Stimulated activated CD4-positive, alpha-beta T cell treated with anti-CD3 and anti-CD28 coated beads, Interleukin-1b, Interleukin-23, amount 100 ng/mL, for 48 hours (primary cell): ENCODE measurements at places on chromosomes 3 and 15.

DNA sequence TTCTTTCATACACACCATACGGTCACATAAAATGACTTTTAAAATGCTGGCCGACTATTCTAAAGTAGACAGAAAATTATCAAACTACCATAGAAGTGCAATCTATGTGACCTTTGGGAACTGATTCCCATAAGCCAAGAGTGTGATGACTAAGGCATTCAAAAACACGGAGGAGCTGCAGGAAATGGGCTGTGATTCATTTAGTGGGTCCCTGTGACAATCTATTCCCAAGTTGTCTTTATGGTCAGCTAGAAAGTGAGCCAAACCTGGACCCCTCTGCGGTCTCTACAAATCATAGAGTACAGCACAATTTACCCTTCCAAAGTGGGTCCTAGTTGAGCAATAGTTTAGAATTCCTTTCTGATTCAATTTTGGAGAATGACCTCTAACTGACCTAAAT is 251.5 kb upstream of the CBLB start:
- no peak for DNase-seq

- no peak for DNase-seq
Observed at GRCh38 chr3:156400062-156400461, 154.9 kb downstream of the SSR3 start.

DNA sequence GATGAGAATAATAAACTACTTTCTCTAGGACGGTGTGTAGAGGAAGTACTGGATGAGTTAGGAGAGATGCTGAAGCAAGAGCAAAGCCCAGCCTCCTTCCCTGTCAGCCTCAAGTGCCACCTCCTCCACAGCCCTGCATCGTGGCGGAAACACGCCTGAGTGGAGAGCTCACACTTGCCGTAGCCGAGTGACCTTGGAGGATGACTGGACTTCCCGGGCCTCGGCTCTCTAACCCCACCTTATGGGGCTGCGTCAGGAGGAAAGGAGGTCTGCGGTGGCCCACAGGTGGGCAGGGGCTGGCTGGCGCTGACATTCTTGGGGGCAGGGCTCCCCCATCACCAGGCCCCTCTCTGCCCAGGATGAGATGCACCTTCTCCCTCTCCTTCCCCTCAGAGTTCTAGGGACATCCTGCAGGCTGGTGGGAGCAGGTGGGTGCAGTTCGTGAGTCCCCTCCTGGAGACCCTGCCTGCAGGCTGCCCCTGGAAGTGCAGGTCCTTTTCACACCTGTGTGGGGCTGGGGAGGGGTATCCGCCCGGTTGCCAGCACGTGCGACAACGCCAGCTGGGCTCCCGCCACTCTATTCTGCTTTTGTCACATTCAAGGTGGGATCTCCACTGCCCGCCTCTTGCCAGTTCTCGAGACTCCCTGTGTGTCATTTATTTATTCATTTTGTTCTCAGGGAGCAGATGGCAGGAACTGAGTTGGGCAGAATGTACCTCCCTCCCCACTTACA is 175.2 kb downstream of the MEGF11 start:
- no peak for DNase-seq

GRCh38 chr3:148534089-148534988 is 163.4 kb upstream of the AGTR1 start:
- DNase-seq = no peak

DNA sequence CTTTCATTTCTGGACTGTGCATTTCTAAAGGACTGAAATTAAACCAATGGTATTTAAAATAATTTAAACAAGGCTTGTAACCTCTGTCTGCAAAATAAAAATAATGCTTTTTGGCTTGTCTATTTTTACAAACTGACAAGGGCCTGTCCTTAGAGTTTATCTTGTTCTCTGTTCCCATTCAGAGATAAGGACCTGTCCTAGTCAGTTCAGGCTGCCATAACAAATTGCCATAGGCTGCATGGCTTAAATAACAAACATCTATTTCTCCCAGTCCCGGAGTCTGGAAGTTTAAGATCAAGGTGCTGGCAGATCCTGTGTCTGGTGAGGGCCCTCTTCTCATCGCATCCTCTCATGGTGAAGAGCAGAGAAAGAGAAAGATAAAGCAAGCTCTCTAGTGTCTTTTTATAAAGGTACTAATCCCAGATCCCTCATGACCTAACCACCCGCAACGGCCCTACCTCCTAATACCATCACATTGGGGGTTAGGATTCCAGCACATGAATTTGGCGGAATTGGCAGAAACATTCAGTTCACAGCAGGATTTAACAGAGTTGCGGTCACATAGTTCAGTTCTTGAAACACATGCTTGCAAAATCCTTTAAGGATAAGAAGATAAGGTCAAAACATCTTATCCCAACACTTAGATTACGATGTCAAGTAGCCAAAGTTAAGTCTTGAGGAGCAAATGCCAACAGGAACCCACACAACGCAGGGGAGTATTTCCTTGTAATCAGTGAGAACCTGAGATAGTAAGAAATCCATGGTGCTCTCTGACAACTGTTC is 17.8 kb downstream of the KBTBD8 start:
- DNase-seq = no peak

DNA sequence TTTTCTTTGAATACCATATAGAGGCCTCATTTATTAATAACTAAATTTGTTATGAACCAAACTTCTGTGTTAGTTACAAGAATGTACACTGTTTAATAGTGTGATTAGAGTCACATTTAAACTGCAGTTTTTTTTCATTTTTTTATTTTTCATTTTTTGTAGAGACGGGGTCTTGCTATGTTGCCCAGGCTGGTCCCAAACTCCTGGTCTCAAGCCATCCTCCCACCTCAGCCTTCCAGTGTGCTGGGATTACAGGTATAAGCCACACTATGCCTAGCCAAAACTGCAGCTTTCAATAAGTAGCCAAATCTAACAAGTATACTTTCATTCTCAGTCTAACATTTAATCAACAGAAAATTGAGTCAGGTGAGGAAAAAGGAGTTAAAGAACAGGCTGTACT is 10.2 kb upstream of the ATP11B start:
- no peak for DNase-seq

DNA sequence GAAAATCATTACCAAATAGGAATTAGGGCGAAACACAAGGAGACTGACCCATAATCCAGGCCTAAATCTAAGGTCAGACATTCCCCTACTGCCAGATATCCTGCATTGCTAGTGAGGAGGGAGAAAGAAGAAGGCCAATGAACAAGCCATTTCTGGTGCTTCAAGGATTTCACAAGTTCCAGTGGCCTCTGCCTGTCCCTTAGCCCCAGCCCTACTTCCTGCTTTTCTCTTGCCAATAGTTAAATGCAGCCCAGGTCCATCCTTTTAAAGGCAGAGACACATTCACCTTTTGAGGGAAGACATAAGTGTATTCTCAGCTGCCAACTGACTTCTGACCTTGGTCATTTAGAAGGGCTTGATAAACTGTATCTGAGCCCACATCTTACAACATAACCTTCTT is 135.8 kb downstream of the ZNF621 start:
- no peak for DNase-seq

DNA sequence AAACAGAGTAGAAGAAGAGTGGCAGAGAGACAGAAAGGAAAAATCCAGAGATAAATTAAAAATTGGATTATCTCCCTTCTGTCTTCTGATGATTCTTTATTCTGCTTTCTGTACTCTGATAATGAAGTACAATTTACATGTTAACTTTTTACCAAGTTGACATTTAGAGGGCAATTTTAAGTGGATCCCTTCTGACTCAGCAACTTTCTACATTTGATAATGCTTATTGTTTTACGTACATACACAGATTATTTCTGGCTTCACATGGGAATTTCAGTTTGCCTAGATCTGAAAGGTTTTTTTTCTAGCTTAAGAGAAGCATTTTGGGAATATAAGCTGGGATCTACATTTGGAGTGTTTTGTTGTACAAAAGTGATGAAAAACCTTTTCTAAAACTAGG is 491.3 kb downstream of the OTOL1 start:
- no peak for DNase-seq

DNA sequence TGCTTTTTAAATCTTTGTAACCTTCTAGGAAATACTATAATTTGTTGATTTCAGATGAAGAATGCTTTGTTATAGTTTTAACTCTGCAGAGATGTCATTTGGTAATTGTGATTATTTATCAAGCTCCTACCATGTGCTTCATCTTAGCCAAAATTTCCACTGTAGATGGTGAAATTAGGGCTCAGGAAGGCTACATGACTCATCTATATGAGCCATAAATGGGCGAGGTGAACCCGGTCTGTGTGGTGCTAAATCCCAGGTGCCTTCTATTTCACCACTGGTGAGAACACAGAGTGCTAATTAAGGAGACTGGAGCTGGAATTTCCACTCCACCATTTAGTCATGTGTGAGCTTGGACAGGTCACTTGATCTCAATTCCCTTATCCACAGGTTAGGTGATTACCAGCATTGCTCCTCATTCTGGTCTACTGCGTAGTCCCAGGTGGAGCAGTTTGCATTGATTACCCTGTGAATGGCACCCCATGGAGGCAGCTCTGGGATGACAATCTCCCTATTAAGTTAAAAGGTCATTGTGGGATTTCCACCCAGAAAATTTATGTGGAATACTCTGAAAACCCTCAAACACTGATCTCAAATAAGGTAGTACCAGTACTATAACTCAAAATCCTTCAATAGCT is 2.8 kb upstream of the CCR3 start:
- no peak for DNase-seq

DNA sequence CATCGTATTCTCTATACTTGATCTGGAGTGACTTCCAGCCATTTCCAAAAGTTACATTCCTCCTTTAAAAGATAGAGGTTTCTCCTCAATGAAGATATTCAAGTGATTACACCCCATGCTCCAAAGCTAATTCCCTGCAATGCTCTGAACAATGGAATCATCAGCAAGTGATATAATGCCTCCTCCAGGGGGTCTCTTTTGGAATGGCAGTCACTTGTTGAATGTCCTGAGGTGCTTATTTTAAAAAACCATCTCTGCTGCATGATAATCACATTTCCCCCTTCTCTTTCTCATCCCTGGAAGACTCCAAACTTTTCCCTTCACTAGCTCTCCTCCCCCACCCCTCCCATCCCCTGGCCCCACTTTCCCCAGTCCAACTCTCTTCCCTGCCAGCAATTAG is 2.6 kb downstream of the LHFPL4 start:
- DNase-seq = no peak

DNA sequence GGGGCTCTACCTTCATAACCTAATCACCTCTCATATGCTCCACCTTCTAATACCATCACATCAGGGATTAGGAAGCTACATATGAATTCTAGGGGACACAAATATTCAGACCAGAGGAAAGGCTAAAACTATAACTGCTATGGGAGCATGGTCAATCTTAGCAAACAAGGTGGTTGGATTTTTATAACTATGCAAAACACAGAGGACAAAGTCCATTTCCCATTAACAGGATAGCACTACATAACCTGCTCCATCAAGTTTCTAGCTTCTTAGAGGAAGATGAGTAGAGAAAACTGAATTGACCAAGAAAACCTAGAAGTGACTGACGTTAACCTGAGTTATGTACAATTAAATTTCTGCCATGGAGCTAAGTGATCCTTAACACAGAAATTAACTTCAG is 398.6 kb downstream of the TBL1XR1 start:
- DNase-seq = no peak

DNA sequence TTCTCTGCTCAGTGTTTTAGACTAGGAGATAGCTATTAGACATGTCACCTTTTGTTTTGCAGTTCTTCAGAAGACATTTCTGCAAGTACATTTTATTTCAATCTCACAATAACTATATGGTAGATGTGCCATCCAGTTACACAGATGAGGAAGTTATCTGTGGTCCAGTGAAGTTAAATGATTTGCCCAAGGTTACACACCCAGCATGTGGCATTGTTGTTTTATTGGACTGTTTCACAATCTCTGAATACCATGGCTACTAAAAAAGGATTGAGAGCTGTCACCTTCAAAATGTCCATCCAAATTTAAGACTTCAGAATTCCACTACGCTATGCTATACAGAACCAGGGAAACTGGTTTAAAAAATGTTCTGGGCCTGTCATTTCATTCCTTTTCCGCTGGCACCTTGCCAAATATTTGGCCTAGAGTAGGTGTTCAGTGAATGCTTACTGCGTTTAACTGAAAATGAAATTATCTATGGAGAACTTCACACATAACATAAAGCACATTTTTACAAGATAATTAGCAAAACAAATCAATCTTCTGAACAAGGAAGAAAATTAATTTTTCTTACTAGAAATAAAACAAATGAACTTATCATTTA is 20.2 kb downstream of the TM6SF1 start:
- DNase-seq = no peak

DNA sequence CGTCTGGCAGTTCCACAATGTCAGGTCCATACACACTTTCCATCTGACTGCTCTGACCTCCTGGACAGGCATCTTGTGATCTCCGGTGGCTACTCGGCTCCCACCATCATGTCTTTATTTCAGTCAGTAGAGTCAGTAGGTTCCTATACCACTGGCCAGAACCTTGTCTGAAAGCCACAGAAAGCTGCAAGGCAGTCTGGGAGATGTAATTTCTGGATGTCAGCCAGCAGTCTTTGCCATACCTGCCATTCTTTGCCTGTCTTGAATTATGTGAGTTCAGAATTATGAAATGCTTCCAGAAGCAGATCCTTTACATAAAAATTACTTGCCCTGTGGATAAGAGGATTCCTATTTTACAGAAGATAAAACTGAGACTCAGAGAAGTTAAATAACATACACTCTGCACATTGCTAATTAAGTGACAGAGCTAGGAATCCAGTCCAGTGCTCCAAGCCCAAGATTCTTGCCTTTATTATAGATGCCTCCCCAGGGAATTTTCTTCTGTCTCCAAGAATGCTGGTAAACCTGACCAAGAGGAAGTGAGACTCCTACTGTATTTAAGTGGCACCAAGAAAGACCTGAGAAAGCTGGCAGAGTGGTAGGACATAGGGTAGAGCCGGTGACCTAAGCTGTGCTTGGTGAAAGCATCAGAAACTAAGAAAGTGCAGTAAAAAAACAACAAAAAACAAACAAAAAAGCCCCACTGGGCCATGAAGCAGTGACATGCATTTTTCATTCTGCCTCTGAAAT is 75.6 kb downstream of the IQCH start:
- no peak for DNase-seq

DNA sequence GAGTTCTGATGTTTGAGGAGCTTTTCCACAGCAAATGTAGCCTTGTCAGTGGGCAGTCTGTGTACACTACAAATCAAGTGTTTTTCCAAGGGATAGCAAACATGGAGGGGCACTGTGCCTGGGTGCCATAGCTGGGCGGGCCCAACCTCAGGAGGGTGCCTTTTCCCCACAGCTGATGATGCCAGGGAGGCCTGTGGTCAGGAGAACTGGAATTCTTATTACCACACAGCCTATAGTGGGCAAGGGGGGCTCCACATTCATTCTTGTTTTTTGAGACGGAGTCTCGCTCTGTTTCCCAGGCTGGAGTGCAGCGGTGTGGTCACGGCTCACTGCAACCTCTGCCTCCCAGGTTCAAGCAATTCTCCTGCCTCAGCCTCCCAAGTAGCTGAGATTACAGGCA is 41.8 kb downstream of the SYNM start:
- no peak for DNase-seq

DNA sequence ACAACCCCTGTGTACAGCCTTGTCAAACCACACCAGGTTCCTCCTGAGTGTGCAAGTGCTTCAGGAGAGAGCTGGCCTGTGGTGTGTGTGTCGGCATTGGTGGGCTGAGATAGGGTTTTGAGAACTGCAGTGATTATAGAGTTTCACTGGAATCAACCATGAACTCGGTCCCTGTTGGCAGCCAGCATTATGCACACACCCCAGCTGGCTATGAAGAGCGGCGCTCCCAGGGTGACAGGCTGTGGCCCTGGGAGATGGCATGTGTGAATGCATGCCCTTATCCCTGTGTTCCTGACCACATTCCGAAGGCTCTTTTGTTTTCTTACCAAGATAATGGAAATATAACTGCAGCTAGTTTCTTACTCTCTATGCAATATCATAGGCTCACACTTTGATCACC is 101.8 kb downstream of the SNRK start:
- no peak for DNase-seq
